ENCODE measurements at places on chromosomes 12 and 14.

DNA sequence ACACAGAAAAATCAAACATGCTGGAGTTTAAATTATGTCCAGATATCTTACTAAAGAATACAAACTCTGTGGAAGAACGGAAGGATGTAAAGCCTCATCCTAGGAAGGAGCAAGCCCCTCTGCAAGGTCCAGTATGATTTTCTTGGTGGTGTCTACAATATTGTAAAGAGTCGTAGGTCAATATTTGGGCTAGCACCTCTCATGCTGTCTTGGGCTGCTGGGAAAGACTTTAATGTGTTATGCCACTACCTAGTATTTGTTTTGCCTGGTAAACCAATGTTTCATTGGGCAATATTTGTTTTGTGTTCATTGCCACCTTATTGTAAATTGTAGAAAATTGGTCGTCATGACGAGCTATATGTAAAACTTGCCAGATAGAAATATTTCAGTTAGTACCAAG lies 26.6 kb downstream of the RESF1 start:
- DNase-seq = no peak

- peak; percentile 66 for DNase-seq
These were observed 29.0 kb downstream of the SERPINA11 start for GRCh38 chr14:94423453-94424056.

DNA sequence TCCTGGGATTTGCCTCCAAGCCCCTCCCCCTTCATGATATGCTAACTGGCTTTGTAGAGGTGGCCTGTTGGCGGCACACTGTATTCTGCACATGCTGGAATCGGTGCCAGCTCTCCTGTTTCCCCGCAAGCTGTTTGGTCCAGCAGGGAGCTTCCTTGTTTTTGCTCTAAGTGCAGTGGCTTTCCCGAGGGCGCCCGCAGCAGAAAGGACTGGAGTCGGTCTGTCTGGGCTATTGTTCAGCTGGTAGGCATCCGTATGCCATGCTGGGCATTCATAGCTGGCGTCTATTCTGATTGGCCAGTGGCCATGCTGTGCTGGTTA lies 88.9 kb upstream of the MED13L start:
- DNase-seq = no peak

DNA sequence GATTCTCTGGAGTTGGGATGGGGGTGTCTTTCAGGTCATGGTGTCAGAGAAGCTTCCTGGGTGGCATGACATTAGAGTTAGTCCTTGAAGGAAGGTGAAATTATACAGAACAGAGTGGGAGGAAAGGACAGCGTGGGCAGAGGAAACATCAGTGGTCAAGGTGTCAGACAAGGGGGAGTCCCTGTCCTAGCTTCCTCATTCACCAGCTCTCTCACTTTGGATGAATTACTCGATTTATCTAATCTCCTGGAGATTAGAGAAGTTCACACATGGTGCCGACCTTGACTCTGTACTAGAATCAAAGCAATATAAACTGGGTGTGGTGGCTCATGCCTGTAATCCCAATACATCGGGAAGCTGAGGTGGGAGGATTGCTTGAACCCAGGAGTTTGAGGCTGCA lies 492.9 kb downstream of the VRK1 start:
- DNase-seq = no peak

DNA sequence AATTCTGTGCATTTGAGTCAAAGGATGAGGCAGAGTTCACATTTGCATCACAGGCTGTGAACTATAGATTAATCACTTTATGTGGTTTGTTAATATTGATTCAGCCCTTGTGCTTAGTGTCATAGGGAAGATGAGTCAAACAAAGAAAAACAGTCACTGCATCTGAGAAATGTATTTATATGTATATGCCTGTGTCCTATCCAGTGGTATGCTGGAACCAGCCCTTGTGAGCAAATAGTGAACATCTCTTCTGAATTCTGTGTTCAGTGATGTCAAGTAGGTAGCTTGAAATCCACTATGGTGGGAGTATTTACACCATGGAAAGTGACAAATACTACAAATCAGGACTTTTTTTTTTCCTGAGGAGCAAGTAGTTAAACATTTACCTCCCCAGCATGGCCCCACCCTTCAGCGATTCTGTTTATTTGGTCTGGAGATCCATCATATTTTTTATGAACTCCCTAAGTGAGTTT lies 128.5 kb downstream of the HMGA2 start:
- no peak for DNase-seq

Data from right forelimb (tissue), 1 donor.